T-helper 17 cell (primary cell): ENCODE measurements at places on chromosomes 1 and 21. TPM values are rescaled to one million over a fixed set of nuclear protein-coding genes. Genes with fewer than 3 reads are reported as not detected.

The KCNJ6 gene
- total RNA-seq = not detected

The LYSMD1 gene
- total RNA-seq = 0.39 TPM

The PCSK9 gene
- not detected for total RNA-seq

The TFF2 gene
- total RNA-seq = not detected

The UBXN10 gene
- total RNA-seq = 1.0 TPM

The TPTE gene
- not detected for total RNA-seq

GRCh38 chr1:47697616-47698335 lies 259.9 kb downstream of the FOXD2 start:
- DNase-seq = no peak
- peaks cover 11% of the 10 kb centered on the region for H3K4me1 ChIP-seq
- no peak overlapping the region for H3K4me3 ChIP-seq
- H3K27me3 ChIP-seq = peaks cover 17% of the 10 kb centered on the region
- peaks cover 6% of the 10 kb centered on the region for H3K36me3 ChIP-seq

- peaks cover 38% of the 10 kb centered on the region for H3K27me3 ChIP-seq
- H3K27ac ChIP-seq = peak overlapping the region; percentile 45
- no peak for DNase-seq
These were observed 31.0 kb upstream of the NFIA start for GRCh38 chr1:61051443-61051718.

DNA sequence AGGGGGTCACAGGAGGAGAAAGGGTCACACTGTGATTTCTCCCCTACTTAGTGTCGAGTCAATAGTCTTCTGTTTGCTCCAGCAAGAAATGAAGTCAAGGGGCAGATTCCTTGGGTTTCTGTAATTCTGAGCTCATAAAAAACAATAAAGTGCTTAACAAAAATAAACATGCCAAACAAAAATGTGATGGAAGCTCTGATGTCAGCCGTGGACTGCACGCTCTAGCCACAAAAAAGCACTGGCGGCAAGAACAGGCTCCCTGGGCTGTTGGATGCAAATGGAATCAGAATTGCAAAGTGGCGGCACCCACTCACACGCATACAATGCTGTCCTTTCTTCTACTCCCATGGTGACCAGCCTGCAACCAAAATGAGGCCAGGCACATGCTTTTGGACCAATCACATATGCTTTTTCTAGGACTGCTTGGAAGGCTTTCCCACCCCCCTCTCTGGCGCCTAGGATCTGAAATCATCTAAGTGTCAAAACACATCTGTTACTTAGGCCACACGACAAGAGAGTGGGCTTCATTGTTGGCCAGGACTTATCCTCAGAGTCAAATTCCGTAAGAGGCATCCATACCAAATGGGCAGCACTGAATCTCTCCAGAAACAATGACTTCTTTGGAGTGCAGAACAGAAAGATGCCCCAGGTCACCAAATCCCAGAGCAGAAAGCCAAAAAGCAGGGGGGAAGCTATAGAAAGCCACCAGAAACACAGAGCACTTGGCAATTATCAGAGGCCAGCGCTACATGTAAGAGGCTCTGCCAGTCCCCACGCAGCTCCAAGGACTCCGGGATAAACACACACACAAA lies 9.2 kb downstream of the C1orf198 start:
- no peaks in the 10 kb centered on the region for H3K36me3 ChIP-seq
- H3K4me1 ChIP-seq = peaks cover 9% of the 10 kb centered on the region
- H3K4me3 ChIP-seq = no peak overlapping the region

DNA sequence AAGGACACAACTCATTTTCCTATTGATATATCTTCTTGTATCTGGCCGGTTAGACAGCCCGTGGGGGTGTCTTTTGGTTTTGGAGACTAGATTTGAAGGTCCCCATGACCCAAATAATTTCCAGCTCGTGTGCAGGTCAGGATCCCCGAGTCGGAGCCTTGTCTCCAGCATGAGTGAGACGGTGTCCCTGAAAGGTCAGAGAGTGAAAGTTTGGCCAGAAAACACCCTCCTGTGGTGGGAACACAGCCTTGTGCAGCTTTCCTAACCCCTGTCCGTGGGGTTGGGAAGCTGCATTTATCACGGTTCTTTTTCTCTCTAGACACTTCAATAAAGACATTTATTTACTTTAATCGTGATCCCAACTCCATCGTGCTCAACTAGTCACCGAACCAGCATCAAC lies 17.6 kb downstream of the COQ8A start:
- no peaks in the 10 kb centered on the region for H3K27me3 ChIP-seq
- H3K36me3 ChIP-seq = no peaks in the 10 kb centered on the region
- no peak overlapping the region for H3K4me3 ChIP-seq

- no peak for DNase-seq
- H3K4me1 ChIP-seq = no peaks in the 10 kb centered on the region
- H3K27ac ChIP-seq = no peak overlapping the region
- H3K36me3 ChIP-seq = no peaks in the 10 kb centered on the region
These were observed 32.9 kb downstream of the ARHGEF10L start for GRCh38 chr1:17572264-17572985.

DNA sequence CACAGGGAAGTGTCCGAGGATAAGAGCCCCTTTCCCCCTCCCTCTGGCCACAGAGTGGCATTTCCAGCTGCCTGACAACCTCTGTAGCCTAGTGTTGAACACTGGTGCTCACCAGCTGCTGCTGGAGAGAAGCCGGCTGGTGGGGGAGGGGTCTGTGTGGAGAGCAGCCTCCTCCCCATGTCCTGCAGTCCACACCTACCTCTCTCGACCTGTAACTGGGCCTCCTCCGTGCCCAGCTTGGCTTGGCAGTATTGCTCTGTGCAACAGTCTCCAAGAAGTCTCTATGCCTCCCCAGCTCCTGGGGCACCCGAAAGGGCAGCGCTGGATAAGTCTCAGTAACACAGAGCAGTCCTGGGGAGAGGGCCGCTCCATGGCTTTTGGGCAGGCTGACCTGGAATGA lies 17.0 kb downstream of the PAPPA2 start:
- H3K4me1 ChIP-seq = no peaks in the 10 kb centered on the region

- DNase-seq = no peak
- peaks cover 9% of the 10 kb centered on the region for H3K36me3 ChIP-seq
- H3K27ac ChIP-seq = no peak overlapping the region
- no peak overlapping the region for H3K4me3 ChIP-seq
- H3K27me3 ChIP-seq = peaks cover 77% of the 10 kb centered on the region
These were observed 2.9 kb upstream of the OLIG1 start for GRCh38 chr21:33067043-33067442.

DNA sequence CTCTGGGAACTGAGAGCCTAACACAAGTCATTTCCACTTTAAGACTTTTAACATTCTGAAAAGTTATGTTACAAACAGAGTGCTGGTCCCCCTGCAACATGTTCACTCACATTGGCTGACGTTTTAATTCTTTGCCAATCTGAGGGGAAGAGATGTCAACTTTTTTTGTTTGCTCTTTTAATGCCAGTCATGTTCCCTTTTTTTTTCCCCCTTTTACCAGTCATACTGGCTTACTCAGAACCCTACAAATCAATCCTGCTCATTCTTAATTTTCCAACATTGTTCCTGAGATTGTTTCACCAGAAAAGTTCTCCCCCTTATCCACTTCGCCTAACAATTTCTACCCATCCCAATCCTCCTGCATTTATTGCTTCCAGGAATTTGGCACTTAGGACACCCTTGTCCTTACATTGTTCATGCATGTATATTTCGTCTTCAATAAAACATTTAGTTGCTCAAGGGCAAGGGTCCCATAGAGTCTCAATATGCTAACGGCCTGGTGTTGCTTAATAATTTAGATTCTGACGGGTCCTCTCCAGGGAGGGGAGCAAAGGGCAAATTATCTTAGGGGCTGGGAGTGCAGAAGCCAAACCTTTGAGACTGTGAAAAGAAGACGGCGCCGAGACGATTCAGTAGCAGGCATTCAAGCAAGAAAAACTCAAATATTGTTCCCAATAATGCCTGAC lies 624 bp upstream of the CR1L start:
- no peak overlapping the region for H3K27ac ChIP-seq
- no peak for DNase-seq
- H3K4me3 ChIP-seq = peak overlapping the region; percentile 78
- H3K36me3 ChIP-seq = peaks cover 5% of the 10 kb centered on the region
- H3K27me3 ChIP-seq = peaks cover 24% of the 10 kb centered on the region
- H3K4me1 ChIP-seq = peaks cover 11% of the 10 kb centered on the region

GRCh38 chr1:45883658-45884057 lies 80.2 kb downstream of the MAST2 start:
- DNase-seq = no peak
- H3K36me3 ChIP-seq = no peaks in the 10 kb centered on the region

- peaks cover 15% of the 10 kb centered on the region for H3K4me1 ChIP-seq
- no peaks in the 10 kb centered on the region for H3K36me3 ChIP-seq
- no peaks in the 10 kb centered on the region for H3K27me3 ChIP-seq
- DNase-seq = peak; percentile 38
- H3K4me3 ChIP-seq = peak overlapping the region; percentile 90
These were observed 667 bp downstream of the TMEM50B start for GRCh38 chr21:33478935-33479678.

- peaks cover 55% of the 10 kb centered on the region for H3K4me1 ChIP-seq
- DNase-seq = no peak
- H3K27ac ChIP-seq = peak overlapping the region; percentile 100
- no peaks in the 10 kb centered on the region for H3K36me3 ChIP-seq
- peak overlapping the region; percentile 75 for H3K4me3 ChIP-seq
These were observed 16.9 kb upstream of the BTG2 start for GRCh38 chr1:203288400-203288799.

- no peak overlapping the region for H3K4me3 ChIP-seq
- H3K27me3 ChIP-seq = no peaks in the 10 kb centered on the region
- no peaks in the 10 kb centered on the region for H3K4me1 ChIP-seq
- no peak for DNase-seq
These were observed 270.0 kb upstream of the VAMP3 start for GRCh38 chr1:7501084-7501491.

- H3K27me3 ChIP-seq = no peaks in the 10 kb centered on the region
- peaks cover 6% of the 10 kb centered on the region for H3K4me1 ChIP-seq
- peak overlapping the region; percentile 91 for H3K27ac ChIP-seq
- no peak for DNase-seq
- H3K36me3 ChIP-seq = no peaks in the 10 kb centered on the region
These were observed 22.9 kb upstream of the DISC1 start for GRCh38 chr1:231603598-231604275.

DNA sequence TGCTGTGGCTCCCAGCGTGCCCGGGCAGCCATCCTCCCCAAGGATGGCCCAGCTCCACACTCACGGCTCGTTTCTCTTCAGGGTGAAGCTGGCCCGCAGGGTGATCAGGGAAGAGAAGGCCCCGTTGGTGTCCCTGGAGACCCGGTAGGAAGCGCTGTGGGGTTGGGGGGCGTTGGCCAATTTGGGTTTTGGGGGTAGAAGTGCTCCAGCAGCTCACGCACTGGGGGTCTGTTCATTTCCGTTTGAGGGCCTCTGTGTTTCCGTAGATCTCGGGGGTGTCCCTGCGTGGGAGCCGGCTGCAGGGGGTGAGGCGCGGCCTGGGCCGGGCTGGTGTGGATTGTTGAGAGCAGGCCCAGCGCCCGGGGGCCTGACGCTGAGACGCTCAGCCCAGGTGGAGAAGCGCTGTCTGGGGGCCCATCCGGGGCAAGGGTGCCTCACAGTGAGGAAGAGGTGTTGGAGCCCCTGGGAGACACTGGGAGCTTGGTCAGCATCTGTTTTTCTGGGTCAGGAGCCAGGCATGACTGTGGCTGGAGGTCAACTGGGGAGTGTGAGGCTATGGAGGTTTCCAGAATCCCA lies 12.6 kb downstream of the COL6A1 start:
- H3K27ac ChIP-seq = no peak overlapping the region
- peak; percentile 6 for DNase-seq
- H3K4me1 ChIP-seq = no peaks in the 10 kb centered on the region
- H3K27me3 ChIP-seq = no peaks in the 10 kb centered on the region
- H3K36me3 ChIP-seq = no peaks in the 10 kb centered on the region

DNA sequence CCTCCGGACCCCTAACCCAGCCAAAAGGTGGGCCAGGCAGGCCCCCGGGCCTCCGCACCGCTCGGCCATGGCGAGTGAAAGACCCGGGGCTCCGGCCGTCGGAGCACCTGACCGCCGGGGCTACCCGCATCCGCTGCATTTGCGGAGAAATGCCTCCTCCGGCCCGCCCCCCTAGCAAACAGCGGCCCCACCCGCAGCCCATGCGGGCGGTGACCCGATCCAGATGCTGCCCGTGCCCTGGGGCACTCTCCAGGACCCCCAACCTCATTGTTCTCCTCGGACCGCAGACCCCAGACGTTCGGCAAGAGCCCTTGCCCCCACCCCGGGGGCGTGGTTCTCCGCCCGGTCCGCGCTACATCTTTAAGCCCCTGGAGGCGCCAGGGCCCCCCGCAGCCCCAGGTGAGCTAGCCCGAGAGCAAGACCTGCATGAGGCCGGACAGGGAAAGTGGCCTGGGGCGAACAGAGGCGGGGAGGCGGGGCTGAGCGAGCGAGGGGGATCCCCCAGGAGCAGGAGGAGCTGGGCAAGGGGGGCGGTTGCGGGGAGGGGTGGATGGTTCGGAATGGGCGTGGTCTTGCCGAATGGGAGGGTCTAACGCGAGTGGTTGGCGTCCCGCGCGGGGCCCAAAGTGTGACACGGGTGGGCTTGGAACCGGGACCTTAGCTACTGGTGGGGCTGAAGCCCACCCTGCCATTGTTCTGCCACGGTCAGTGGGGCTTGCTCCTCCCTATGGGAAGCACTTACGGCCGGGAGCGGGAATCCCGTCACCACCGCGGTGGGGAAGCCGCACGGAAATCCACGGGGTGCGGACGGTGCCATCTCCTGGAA lies 6.3 kb upstream of the CRYBG2 start:
- H3K4me3 ChIP-seq = peak overlapping the region; percentile 88
- H3K27ac ChIP-seq = peak overlapping the region; percentile 90
- peaks cover 3% of the 10 kb centered on the region for H3K36me3 ChIP-seq
- peaks cover 52% of the 10 kb centered on the region for H3K4me1 ChIP-seq

DNA sequence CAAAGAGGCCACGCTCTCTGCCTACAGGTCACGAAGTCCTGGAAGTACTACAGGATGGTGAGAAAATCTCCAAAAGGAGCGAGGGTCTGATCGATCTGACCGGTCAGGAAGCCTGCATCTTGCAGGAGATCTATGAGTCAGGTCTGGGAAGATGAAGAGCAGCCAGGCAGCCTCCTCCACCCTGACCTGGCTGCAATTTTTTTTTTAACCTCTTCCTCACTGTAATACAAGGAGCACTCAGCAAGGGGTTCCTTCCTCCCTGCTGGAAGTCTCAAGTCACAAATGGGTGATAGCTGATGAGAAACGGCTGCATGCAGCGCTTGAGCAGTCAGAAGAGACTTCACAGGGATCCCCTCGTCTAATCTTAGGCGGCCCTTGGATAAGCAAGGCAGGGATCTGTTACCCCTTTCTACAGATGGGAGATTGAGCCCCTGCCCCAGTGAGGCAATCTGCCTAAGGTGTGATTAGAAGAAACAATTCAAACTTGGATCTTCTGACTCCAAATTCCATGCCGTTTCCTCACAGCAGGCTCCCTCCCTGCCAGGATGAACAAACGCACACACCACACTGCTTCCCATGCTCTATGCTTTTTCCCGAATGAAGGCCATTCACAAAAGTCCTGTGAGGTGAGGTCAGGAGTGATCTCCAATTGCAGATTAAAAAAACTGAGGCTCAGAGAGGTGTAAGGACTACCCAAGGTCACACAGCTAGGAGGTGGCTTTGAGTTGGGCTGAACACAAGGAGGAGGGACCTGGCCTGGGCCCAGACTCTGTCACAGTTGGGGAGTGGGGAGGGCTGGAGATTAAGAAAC lies 48.3 kb downstream of the ECE1 start:
- no peak overlapping the region for H3K4me3 ChIP-seq
- no peak overlapping the region for H3K27ac ChIP-seq
- no peak for DNase-seq
- H3K36me3 ChIP-seq = peaks cover 5% of the 10 kb centered on the region
